Activated gamma-delta T cell treated with anti-CD3 and anti-CD28 coated beads, Interleukin-2, amount 50 U/mL, for 16 hours (primary cell): ENCODE measurements at places on chromosomes 12 and 14.

- DNase-seq, result no peak
These were observed 85.8 kb downstream of the EXOC5 start for GRCh38 chr14:57182760-57183503.

- no peak for DNase-seq
These were observed 15.1 kb downstream of the EPYC start for GRCh38 chr12:90989686-90990111.

DNA sequence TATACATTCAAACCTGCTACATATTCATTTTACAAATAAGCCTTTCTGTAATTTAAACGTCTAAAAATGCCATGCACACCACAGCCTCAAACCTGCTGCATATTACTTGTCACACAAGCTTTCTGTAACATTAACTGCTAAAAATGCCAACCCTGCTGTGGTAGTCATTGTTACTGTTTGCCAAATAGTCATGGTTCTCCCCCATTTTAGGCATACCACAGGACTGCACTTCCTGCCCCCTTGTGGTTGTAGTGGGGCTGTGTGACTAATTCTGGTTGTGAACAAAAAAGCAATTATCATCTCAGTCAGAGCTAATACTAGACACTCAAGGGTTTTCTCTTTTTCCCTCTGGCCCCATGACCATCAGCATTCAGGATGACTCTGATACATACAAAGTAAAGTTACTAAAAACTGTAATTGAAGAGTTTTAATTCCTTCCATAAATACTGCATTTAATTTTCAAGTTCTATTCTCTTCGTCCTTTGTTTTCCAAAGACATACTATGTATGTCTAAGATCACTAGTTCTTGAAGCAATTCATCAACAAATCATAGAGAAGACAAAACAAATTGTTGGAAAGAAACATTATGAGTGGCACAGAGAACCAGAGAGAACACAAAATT, 5.7 kb upstream of the SLC35F4 start:
- DNase-seq, result no peak

DNA sequence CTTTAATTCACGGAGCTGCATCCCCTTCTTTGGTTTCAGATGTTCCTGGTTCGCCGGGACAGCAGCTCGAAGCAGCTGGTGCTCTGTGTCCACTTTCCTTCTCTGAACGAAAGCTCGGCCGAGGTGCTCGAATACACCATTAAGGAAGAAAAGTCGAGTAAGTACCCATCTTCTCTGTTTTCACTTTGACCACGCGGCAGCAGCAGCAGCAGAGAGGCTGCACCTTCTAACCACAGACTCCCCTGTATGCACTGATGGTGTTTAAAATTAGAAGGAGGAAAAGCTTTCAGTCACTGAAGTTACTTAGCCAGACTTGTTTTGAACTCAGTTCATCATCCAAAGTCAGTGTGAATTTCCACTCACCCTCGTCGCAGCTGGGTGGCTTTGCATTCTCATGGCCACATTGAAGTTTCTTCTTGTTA, 63.8 kb downstream of the RIN3 start:
- DNase-seq, result no peak

DNA sequence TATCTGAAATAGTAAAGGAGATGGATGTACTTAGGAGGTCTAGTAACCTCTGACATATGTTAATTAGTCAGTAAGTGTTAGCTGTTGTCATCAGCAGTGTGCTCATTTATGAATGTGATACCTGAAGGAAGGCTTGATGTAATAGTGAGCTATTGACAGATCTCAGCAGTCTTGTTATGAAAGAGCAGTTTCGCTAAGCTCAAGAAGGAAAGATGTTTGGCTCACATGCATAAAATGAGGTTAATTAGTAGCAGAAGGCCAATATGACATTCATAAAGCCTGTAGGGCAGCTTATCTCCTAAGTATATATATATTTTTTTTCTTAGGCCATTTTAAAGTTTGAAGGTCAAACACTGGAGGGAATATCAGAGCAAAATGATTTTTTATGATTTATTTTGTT, 2.8 kb downstream of the FAM234B start:
- no peak for DNase-seq

GRCh38 chr14:69049675-69050074, 70.6 kb upstream of the ACTN1 start:
- DNase-seq, result no peak

GRCh38 chr14:75088566-75089373, 19.3 kb downstream of the ZC2HC1C start:
- no peak for DNase-seq

GRCh38 chr12:62744551-62744950, 190.4 kb downstream of the PPM1H start:
- no peak for DNase-seq

DNA sequence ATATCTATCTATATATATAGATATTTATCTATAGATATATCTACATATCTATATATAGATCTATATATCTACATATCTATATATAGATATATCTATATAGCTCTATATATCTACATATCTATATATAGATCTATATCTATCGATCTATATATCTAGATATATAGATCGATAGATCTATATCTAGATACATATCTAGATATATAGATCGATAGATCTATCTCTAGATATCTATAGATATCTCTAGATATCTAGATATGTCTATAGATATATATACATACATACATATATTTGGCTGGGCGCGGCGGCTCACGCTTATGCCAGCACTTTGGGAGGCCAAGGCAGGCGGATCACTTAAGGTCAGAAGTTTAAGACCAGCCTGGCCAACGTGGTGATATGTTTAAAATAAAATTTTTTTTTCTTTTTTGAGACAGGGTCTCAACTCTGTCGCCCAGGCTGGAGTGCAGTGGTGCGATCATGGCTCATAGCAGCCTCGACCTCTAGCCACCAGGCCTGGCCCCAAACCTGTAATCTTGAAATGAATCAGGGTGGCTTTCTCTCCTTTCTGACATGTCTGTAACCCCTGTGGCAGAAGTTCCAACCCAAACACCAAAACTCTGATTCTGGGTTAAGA, 18.1 kb downstream of the ARPC3 start:
- DNase-seq, result no peak

GRCh38 chr12:28507033-28507432, 316.8 kb downstream of the CCDC91 start:
- DNase-seq, result no peak

DNA sequence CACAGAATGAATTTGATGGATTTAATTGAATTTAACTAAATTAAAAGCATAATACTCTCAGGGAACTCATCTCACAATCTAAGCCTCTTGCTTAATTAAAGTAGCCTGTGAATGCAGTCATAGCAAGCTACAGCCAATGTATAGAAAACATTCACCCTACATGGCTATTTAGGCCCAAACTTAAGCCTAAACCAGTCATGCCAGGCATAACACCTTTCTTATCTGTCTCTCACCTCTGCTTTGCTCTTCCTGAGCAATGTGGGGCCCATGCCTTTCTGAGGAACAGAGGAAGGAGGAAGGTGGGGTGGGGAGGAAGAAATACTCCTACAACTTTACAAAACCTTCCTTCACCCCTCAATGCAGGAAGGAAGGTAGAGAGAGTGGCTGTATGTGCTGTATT, 29.1 kb downstream of the IFNG-AS1 start:
- DNase-seq, result no peak
